Activated CD4-positive, alpha-beta T cell treated with anti-CD3 and anti-CD28 coated beads for 48 hours (primary cell): ENCODE measurements at places on chromosomes 5 and 9.

GRCh38 chr9:116943970-116944369, 256.9 kb downstream of the TRIM32 start:
- DNase-seq, result no peak

GRCh38 chr5:1285141-1285540, 9.7 kb downstream of the TERT start:
- no peak for DNase-seq

DNA sequence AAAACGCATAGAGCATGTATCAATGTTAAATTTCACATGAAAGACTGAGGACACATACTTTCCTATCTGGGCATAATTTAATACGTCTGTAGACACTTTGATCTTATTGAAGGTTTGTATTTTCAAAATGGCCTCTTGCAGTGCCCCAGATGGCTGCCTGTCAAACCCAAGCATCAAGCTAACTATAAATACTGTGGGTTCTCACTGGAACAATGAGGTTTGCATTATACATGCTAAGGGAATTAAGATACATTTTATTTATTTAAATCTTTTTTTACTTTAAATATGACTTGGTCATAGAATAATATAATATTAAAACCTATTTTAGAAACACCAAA, 702.9 kb upstream of the GRAMD2B start:
- no peak for DNase-seq

DNA sequence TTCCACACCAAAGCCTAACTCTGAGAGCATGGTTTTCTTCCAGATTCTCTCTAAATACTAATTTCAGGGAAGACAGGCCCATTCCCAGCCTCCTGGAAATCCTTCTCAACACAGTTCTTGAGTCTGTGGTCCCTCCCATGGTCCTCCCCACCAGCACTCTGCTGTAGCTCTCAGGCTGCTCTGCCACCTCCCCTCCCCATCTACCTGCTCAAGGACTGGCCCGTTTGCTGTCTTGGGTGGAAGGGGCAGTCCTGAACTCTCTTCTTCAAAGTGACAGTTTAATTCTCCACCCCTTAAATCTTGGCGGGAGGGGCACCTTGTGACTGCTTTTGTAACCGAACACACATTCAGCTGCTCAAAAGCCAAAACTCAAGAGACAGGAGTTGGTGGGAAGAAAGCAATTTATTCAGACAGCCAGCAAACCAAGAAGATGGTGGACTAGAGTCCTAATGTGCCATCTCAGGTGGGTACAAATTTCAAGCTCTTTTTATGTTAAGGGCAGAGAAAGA, 7.6 kb upstream of the LCN15 start:
- no peak for DNase-seq

DNA sequence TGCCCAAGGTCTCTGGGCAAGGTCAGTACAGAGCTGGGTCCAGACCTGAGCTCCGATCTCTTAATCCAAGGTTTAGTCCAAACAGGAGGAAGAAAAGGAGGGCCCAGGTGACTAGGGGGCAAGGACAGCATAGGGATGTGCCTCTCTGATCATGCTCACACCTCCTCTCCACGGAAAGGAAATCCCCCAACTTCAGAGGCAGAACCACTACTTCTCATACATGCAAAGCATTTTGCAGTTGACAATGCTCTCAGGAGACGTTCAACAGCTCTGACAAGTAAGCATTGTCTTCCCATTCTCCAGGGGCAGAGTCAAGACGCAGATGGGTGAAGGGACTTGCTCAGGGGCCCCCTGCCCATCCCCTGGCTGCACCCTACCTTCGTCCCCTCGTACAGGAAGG, 8.7 kb upstream of the CORO2A start:
- no peak for DNase-seq

DNA sequence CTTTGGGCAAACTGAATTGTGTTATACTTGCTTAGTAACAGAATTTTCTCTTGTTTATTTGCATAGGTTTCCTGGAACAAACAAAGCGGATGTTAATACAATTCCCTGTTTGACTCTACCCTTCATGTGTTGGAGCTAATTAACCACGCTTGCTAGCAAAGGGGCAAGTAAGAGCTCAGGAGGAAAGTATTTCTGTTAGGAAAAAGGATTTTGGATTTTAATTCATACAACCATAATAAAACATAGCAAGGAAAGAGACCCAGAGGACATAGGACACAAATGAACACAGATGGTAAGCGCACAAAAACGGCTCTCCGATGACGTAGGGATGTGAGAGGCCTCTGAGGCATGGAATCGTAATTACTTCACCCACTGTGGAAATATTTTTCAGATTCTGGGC, 5.1 kb upstream of the DCAF12 start:
- DNase-seq, result no peak

DNA sequence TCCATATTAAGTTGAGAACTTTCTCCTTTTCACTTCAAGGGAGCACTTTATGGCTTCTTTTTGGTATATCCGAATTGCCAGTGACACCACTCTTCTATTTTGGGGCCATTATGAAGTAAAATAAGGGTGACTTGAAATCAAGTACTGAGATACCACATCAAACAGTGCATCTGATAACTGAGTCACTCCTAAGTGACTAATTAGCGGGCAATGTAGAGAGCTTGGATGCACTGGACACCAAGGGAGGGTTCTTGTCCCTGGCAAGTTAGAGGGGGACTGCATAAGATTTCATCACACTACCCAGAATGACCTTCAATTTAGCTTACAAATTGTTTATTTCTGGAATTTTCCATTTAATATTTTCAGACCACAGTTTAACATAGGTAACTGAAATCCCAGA, 813.9 kb upstream of the CDH10 start:
- DNase-seq, result no peak

- DNase-seq, result no peak
These were observed 180.1 kb upstream of the NREP start for GRCh38 chr5:111937094-111937493.

GRCh38 chr9:37449862-37450632, 15.2 kb downstream of the ZBTB5 start:
- no peak for DNase-seq

- DNase-seq, result no peak
These were observed 71.9 kb downstream of the ITGA1 start for GRCh38 chr5:52859628-52860027.

DNA sequence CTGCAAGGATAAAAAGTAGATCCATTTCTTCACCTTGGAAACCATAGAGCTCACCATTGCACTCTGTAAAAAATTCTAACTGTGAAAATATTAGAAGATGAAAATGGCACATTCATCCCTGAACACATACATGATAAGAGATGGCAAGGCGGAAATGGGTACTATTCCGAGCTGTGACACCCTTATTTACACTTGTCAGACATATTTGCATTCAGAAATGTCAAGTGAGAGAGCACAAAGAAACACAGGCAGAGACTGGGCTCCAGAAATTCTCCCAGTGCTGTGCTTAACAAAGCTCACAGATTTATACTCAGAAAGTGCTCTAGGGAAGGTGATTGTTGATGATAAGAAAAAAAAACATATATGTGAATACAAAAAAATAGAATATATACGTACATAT, 170.3 kb upstream of the PUM3 start:
- DNase-seq, result no peak

GRCh38 chr5:75909223-75909622, 174.0 kb upstream of the SV2C start:
- no peak for DNase-seq

DNA sequence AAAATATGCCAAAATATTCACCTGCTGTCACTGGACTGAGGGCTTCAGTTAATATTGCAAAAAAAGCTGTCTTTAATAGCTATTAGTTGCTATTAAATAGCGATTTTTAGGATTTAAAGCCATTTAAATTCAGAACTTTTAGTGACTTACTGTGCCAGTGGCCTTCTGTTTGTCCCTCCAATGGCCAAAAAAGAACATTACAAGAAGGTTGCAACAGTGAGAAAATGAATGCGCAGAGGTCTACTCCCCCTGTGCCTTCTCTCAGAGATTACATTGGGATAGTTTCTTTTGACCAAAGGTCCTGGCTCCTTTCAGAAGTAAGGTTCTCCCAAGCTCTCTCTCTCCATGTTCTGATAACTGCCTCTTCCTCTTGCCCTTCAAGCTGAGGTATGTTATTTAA, 930.3 kb upstream of the ARRDC3 start:
- DNase-seq, result no peak

- DNase-seq, result no peak
These were observed 220.1 kb upstream of the MSX2 start for GRCh38 chr5:174504266-174504726.

GRCh38 chr9:121494192-121494591, 5.5 kb downstream of the GGTA1 start:
- DNase-seq, result no peak

GRCh38 chr9:96450613-96451528, 902 bp downstream of the HABP4 start:
- peak; percentile 34 for DNase-seq

DNA sequence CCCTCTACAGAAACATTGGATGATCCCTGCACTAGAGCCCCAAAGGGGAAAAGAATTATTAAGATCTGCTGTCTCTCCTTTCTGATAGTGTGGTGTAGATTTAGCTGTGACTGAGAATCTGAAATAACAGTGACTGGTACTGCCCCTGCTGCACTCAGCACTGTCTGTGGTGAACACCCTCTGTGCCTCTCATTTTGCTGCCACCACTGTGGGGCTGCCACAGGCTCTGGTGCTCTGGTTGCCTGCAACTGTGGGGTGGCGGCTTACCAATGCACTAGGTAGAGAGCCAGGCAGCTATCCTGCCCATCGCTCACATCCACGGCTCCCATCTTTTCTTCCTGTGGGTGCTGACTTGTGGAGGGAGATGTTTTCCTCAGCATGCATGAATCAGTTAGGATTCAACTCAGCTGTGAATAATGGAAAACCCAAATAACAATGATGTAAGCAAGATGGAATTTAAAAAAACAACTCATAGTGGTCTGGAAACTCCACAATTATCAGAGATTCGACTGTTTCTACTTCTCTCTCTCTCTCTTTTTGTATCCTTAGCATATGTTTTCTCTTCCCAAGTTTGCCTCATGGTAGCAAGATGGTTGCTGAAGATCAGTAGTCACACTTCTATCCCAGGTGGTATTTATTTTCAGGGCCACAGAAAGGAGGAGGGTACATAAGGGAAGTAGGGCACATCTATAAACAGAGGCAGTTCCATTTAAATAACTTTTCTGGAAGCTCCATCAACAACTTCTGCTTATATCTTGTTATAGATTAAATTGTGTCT, 99.8 kb upstream of the DAP start:
- DNase-seq, result no peak

- DNase-seq, result no peak
These were observed 140.5 kb upstream of the RUSC2 start for GRCh38 chr9:35349287-35349990.

DNA sequence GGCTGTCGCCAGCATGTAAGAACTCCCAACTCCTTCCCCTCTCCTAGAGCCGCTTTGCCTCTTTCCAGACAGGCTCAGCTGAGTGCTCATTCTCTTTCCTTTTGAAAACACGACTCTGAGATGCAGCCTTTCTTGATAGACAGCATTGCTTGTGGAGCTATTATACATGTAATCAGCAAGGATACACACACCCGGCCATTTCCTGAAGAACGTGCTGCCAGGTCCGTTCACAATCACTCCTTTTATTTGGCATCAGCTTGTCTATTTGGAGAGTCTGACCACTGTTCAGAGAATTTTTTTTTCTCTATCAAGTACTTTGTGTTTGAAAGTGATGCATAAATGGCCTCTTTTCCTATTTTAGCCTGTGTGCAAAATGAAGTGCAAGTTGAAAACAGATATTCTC, 328.7 kb downstream of the MARCHF11 start:
- no peak for DNase-seq

DNA sequence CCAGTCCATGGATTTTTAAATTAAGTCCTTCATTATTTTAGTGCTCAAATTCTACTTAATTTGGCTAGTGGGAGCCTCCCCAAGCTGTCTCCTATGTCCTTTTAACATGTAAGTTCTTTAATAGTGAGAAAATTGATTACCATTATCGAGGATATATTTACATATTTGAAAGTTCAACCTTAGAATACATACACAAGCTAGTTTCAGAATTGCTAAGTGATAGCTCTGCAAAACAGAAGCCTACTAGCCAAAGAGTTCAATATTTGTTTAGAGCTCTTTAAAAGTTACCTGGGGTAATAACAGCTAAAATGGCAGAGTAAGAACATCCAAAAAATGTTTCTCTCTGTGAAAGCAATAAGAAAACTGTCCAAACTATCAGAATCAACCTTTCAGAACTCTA, 48.2 kb downstream of the LOX start:
- no peak for DNase-seq

DNA sequence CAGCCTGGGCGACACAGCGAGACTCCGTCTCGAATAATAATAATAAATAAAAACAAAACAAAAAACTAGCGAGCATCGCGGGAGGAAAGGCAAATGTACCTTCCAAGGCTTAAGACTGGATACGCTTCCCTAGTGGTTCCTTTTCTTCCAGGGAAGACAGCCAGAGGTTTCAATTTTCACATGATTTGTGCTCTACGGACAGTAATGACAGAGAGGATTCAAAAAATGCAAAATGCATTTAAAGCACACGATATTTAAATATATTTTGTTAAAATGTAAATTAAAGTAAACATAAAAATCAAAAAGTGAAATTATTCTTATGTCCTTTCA, 4.3 kb upstream of the TRIM41 start:
- DNase-seq, result no peak

DNA sequence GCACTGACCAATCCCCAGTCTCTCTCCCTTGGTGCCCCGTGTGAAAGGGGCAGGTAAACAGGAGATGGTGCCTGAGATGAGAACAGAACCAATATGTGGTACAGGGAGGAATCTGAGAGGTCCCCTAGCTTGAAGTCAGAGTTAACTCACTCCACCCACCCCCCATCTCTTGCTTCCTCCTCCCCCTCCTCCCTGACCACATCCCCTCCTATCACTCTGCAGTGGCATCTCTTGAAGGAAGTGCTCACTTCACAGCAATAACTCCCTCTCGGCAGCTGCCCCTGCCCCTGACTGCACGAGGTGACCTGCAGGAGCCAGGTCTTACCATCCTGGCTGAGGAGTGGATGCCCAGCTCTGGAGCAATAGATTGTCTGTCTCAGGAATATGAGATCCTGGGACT, 224.0 kb downstream of the GAS1 start:
- no peak for DNase-seq
